ENCODE measurements at places on chromosomes 16 and 17. TPM values are rescaled to one million over a fixed set of nuclear protein-coding genes. Genes with fewer than 3 reads are reported as not detected.
A peak's percentile ranks its signal among the peaks of the same experiment; 100 is the strongest.

The KRTAP3-1 gene
- not detected for total RNA-seq

The WSCD1 gene
- total RNA-seq: not detected

DNA sequence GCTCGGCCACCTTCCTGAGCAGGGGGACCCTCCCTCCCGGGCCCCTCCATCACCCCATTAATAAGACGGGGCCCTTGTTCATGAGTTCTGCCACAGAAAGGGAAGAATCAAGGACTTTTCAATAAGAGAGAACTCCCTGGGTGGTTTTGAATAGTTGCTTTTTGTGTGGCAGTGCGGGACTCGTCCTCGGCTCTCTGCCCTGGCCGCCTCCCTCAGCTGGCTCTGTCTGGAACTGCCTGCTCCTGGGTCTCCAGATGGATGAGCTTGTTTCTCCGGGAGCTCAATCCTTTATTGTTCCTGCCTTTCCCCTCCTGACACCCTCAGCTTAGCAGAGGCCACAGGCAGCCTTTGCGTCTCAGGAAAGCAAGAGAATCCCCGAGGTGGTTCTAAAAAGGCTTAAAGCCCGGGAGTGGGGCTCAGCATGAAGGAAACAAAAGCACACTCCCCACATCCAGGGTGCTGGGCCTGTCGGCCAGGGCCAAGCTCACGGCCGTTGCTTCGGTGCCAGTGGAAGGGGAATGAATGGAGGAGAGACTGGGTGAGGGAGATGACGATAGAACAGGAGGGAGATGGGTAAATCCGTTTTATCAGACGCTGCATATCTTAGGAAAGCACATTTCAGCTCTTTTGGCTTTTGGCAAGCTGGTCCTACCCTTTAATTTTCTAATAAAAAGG, 60.2 kb downstream of the RAI1 start:
- DNase-seq: peak; percentile 59

The DHRS7C gene
- total RNA-seq: not detected

DNA sequence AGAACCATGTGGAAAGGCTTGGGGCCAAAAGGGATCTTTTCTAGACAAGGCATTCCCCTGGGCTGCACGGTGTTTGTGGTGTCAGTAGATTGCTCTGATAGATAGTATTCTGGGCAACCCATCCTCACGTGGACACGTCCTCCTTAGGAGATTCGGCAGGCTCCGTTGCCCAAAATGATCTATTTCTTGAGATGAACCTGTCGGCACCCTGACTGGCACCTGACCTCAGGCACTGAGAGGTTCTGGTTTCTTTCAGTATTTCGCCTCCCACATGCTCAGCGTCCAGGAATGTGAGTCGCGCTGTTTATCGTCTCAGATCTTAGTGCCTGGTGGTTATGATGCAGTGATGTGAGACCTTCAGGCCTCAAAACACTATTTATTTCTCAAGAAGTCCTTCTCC, 89.7 kb downstream of the MARCHF10 start:
- no peak for DNase-seq

DNA sequence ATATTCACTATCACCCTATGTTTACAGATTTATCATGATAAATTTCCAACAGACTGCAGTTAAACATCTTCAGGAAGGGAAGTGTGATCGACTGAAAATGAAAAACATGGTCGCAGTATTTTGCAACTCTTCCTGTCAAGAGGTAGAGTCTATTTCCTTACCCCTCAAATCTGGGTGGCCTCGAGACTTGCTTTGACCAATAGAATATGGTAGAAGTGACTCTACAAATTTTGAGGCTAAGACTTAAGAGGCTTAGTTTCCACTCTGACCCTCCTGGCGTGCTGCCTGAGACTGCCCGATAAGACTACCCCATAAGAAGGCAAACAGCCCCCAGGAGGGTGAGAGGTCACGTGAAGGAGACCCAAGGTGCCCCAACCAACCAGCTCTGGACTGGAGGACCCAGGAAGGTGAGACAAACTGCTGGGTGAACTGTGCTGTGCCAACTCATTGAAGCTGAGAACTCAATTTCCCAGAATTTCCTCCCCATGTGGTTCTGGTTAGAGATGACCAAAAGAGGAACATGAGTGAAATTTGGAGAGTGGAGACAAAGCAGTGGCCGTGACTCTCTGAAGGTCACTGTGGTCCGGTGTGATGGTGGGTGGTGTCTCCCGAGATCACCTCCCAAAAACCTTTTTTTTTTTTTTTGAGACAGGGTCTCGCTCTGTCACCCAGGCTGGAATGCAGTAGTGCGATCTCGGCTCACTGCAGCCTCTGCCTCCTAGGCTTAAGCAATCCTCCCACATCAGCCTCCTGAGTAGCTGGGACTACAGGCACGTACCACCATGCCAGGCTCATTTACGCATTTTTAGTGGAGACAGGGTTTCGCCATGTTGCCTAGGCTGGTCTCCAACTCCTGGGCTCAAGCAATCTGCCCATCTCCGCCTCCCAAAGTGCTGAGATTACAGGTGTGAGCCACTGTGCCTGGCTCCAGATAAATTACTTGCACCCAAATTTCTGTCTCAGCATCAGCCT, 38.2 kb upstream of the LITAF start:
- no peak for DNase-seq

The CD300H gene
- total RNA-seq: not detected

- no peak for DNase-seq
Measured at GRCh38 chr16:88619859-88620815, 18.2 kb upstream of the IL17C start.

The KRT32 gene
- not detected for total RNA-seq

GRCh38 chr17:1509290-1509881, 7.0 kb downstream of the INPP5K start:
- DNase-seq: no peak

- peak; percentile 13 for DNase-seq
Measured at GRCh38 chr17:8226536-8227237, 16.3 kb upstream of the AURKB start.

The FADS6 gene
- total RNA-seq: not detected

- no peak for DNase-seq
Measured at GRCh38 chr17:19755821-19756510, 7.9 kb upstream of the ALDH3A1 start.

The ABCA6 gene
- total RNA-seq: not detected

DNA sequence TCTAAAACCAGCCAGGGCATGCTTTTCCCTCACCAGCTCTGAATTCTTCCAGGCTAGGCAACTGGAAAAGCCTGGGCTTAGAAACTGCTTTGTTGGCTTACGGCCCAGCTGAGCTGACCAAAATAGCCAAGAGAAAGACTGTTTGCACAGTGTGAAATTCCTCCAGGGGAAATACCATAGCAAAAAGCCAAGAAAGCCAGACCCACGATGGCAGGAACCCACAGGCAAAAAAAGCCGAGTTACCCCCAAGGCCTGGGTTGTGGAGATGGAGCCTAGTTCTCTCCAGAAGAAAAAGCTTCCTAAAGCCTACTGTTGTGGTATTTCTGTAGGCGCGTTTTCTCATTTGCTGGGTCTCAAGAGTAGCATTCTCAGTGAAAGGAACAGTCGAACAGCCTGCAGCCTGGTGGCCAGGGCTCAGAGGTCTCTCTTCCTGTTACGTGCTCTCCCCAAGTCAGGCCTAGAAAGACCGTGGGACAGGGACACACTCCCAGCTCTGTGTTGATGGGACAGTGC, 9.2 kb downstream of the SP2 start:
- DNase-seq: no peak
